ENCODE measurements at places on chromosomes 12 and 14.

- DNase-seq = no peak
Measured at GRCh38 chr14:91108941-91109611, 4.8 kb upstream of the DGLUCY start.

DNA sequence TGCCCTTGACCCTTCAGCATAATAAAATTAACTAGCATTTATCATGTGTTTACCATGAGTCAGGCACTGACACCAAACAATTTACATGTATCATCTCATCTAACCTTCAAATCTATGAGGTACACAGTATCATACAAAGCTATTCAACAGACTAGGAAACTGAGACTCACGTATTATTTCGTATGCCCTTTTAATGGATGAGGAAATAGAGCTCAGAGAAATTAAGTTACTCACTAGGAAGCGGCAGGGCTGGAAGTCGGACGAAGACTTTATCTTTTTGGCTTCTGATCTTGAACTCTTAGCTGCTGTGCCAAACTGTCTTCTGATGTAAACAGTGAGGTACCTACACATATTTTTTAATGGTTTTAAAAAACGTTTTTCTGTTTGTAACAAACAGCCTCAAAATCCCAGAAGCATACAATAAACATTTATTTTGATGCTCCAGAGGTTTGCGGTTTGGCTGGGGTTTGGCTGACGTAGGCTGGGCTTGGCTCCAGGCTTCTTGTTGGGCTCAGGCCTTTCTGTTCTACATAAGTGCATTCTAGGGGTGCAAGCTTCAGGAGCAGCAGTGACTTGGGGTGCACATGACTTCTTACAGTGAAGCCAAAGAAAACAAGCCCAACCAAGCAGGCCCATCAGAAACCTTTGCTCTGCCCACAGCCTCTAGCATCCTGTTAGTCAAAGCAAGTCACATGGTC is 184.7 kb downstream of the TBX5 start:
- no peak for DNase-seq

DNA sequence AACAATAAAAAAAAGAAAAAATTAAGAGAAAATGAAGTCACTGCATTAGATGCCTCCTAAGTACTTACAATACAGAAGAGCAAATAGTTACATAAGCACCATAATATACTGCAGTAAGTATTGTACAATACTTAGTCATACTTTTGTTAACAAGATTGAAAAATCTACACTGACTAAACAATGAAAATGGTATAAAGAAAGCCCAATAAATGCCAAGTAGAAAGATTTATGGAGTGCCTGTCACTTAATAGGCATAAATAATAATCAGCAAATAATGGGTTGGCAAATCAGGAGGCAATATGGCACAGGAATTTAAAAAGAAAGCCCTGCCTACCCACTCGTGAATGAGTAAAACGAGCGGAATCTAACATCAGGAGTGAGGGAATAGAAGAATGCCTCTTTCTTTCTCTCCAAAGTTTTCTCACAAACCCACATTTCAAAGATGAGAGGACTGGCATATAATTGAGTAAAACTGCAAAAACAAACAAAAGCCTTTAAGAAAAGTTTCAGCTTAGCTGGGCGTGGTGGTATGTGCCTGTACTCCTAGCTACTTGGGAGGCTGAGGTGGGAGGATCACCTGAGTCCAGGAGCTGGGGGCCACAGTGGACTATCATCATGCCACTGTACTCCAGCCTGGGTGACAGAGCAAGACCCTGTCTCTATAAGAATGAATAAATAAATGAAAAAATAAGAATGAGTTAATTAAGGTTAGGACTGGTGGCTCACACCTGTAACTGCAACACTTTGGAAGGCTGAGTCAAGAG is 36.1 kb downstream of the CRY1 start:
- DNase-seq = no peak

GRCh38 chr12:71566655-71567054 is 97.0 kb downstream of the ZFC3H1 start:
- no peak for DNase-seq

- DNase-seq = no peak
Measured at GRCh38 chr12:43214166-43214565, 337.8 kb downstream of the ADAMTS20 start.

DNA sequence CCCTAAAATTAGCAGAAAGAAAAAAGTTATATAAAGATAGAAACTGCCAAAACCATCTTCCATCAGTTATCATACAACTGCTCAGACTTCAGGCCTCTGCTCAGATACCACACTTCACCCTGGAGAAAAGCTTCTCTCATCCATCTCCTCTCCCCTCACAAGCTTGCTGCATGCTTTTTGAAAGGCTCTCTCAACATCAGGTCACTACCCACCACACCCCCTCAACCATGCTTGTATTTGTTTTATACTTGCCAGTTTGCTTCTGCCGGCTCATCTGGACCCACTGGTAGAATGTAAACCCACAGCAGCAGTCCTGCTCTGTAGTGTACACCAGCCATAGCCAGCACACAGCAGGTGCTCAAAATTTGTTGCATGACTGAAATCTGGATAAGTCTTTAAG is 8.8 kb downstream of the PPP1CC start:
- DNase-seq = no peak

DNA sequence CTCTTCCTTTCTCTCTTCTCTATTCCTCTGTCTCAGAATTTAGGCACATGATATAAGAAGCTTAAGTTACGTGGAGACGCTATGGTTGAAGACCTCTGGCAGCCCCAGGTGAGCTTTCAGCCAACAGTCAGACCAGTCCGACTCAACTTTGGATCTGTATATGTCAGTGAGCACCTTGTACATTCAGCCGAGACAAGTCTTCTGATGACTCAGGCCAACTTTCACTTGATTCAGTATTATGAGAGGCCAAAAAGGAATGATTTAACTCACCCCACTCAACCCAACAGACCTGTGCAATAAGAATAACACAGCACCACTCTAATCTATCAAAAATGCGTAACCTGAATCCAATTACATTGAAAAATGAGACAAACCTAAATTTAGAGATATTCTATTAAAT is 47.5 kb upstream of the FOXG1 start:
- no peak for DNase-seq

DNA sequence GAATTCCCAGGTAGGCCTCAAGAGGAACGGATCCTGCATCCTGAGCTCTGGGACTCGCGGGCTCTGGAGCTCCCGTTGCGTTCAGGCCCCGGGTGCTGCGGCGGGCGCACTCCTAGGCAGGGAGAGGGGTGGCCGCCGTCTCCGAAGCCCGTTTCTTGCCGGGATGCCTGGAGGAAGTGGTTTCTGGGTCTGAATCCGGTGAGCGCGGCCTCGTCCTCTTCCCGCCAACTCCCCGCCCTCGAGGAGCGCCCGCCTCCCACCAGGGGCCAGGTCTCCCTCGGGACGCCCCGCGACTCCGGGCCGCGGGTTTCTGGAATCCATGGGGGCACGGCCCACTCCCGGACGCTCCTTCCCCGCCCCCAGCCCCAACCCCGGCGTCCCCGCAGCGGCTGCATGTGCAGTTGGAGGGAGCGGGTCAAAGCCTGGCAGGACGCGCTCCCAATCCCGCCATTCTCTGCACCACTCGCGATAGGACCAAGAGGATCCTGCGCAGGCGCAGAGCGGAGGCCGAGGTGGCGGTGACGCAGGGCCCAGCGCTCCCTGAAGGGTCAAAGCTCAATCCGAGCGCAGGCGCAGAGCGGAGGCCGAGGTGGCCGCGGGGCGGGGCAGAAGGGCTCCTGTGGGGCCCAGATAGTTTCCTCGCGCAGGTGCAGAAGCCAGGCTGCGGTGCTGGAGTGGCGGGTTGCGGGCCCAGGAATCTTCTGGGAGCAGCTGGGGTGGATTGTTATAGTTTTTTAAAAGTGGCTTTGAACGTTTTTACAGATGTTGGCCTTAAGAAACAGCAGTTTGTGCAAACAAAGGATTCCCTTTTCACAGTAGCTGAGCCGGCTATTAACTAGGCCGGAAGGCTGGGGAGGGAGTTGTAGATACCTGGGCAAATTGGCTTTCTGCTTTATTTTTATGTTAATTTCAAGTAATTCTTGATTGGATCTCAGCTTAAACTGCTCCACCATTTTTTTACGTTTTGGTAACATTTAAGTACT is 796.4 kb downstream of the AACS start:
- DNase-seq = no peak

- no peak for DNase-seq
Measured at GRCh38 chr14:72594099-72594901, 299.6 kb downstream of the DPF3 start.

DNA sequence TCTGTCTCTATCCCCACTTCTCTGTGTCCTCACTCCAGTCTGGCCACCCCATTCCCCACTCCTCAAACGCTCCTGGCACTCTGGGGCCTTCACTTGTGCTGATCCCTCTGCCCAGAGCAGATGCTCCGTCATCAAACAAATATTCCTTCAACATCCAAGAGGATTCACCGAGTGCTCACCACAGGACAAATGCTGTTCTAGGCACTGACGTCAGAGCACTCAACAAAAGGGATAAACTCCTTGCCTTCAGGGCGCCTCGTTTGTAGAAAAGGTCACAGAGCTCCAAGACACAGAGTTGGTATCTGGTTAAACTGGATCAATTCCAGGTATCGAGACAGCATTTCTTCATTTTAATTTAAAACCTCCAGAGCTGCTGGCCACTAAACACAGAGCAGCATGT is 35.3 kb downstream of the PSMC1 start:
- DNase-seq = no peak

DNA sequence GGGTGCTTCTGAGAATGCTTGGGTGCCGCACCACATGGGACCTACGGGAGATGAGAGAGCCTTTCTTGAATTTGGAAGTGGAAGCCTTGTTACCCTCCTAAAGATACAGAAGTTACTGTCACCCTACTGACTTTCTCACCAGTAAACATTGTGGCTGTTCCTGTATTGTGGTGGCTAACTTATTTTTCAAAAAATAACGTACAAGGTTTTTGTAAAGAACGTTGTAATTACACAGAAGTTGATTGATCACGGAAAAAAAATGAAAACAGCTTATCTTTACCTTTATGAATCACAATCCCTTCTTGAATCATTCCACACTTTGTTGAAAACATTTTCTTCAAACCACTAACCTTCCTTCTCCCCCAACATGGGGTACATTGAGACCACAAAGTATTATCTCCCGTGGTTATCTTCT is 22.0 kb upstream of the PPFIBP1 start:
- DNase-seq = no peak

DNA sequence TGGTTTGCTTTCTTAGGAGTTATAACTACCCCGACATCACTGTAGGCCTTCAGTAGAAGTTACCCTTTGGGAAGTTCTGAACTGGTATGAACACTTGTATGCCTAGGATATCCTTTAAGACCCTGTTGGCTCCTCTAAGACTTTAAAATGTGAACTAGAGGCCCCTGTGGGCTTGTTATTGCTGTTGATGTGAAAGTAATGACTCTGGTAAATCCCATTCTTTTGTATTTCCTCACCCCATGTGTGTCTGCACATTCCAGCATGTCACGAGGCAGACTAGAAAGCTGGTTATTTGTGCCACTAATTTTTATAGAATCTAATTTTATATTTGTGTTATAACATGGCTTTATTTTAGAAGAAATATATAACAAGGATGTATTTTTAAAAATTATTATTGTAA is 48.9 kb downstream of the SERPINA10 start:
- no peak for DNase-seq

GRCh38 chr12:69886109-69886508 is 61.1 kb downstream of the MYRFL start:
- no peak for DNase-seq

GRCh38 chr12:67287311-67287710 is 18.2 kb downstream of the CAND1 start:
- no peak for DNase-seq

DNA sequence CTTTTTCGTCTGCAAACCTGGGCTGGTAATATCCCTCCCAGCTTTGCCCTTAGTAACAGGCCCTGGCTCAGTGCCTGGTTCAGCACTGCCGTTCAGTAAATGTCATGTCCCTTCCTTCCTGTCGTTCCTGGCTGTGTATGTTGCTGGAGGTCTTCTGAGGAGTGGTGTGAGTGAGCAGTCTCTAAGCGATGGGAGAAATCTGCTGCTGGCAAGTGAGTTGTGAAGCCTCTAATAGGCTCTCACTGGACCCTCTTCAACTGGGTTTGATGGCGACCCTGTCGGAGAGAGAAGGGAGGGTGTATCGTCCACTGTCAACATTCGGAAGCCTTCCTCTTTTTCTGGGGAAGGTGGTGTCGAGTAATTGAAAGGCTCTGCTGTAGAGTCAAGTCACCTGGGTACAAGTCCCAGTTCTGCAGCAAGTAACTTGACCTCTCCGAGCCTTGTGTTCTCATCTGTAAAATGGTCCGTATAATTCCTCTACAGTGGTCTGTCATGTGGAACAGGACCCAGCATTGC is 62.8 kb downstream of the HRK start:
- no peak for DNase-seq

GRCh38 chr12:29781705-29782266 is 2.0 kb downstream of the TMTC1 start:
- no peak for DNase-seq

GRCh38 chr14:90484291-90484690 is 87.5 kb downstream of the CALM1 start:
- DNase-seq = no peak

DNA sequence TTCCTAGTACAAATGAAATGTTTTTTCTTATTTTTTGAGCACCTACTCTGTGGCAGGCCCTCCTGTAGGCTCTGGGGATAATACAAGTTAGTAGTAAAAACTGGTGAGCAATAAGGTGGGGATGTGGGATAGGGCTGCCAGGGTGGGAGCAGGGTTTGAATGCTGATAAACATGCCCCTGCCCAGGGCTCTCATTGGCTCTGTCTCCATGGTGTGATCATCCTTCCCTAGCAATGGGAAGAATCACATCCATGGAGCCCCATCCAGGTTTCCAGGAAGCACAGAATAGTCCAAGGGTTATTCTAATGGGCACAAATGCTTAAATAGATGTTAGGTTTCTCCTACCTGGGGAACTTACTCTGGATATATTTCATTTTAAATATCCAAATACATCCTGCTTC is 45.5 kb downstream of the GIT2 start:
- no peak for DNase-seq

DNA sequence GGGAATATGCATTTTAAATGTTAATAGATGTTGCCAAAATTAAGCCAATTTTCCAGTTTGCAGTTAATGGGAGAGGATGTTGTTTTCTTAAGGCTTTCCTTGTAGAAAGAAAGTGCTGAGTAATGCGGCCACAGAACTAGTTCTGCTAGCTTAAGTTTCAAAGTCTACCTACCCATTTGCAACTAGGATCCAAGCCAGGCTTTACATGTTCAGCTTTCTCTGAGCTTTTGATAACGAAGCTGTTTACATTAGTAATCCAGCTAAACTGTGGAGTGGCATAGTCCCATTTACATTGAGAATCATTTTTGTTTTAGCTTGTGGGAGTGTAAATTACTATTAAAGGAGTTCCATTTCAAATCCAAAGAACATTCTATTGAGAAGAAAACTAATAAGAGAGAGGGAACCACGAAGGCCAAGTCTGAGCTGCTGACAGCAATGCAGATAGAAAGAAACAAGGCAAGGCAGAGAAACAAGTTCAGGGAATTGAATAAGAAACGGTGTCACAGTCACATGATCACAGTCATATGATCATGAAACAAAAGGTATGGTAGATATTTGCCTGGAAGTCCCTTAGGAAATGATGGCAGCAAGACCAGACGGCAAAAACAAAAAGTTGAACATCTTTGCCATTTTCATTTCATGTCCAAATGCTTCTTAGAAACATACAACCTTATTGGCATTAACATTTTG is 274.9 kb downstream of the PAWR start:
- DNase-seq = no peak

GRCh38 chr14:50008562-50008961 is 107.8 kb downstream of the VCPKMT start:
- no peak for DNase-seq
